A549 treated with CpdA at 1 μM for 4 hours (cell line): ENCODE measurements at places on chromosomes 2 and 18. TPM values are rescaled to one million over a fixed set of nuclear protein-coding genes. Genes with fewer than 3 reads are reported as not detected.

Gene SEMA4C
- 16.7 to 24.5 TPM (median 21.2 TPM) in 5 replicates for total RNA-seq

Gene TLX2
- 0.12 to 0.54 TPM (median 0.29 TPM) in 5 replicates for total RNA-seq

Gene ZNG1B
- total RNA-seq, result 38.3 to 46.0 TPM (median 43.3 TPM) in 5 replicates

Gene WDR54
- total RNA-seq, result 72.5 to 92.0 TPM (median 82.3 TPM) in 5 replicates

Gene C2orf80
- not detected in 5 replicates for total RNA-seq

Gene GREB1
- 2.4 to 3.1 TPM (median 2.6 TPM) in 5 replicates for total RNA-seq

Gene AOX1
- total RNA-seq, result 2.5 to 3.8 TPM (median 2.9 TPM) in 5 replicates

Gene NR4A2
- 2.3 to 4.5 TPM (median 3.8 TPM) in 5 replicates for total RNA-seq

Gene ZNF804A
- total RNA-seq, result not detected in 5 replicates

Gene GALNT13
- 7.7 to 11.9 TPM (median 10.2 TPM) in 5 replicates for total RNA-seq

Gene DSG2
- 44.3 to 72.4 TPM (median 63.4 TPM) in 5 replicates for total RNA-seq

Gene BMP10
- not detected in 5 replicates for total RNA-seq

Gene EN1
- 0.60 to 1.1 TPM (median 0.94 TPM) in 5 replicates for total RNA-seq

Gene CDH19
- 0.98 to 2.3 TPM (median 1.5 TPM) in 5 replicates for total RNA-seq

Gene RNF144A
- 5.2 to 7.5 TPM (median 7.3 TPM) in 5 replicates for total RNA-seq

Gene ASB18
- total RNA-seq, result not detected in 5 replicates

Gene SP140L
- total RNA-seq, result 3.3 to 4.4 TPM (median 4.0 TPM) in 5 replicates

Gene IL1RL2
- total RNA-seq, result not detected in 5 replicates

Gene ACKR3
- total RNA-seq, result 25.4 to 36.2 TPM (median 31.7 TPM) in 5 replicates

Gene SERPINB12
- not detected in 5 replicates for total RNA-seq

Gene ABCG5
- total RNA-seq, result 0.01 TPM in 1 of 5 replicates, not detected in the others

Gene CELF4
- not detected in 5 replicates for total RNA-seq

Gene POTEC
- total RNA-seq, result not detected in 5 replicates

Gene SS18
- total RNA-seq, result 48.2 to 61.6 TPM (median 53.0 TPM) in 5 replicates

Gene DIPK1C
- total RNA-seq, result not detected in 5 replicates

Gene TYMS
- 170 to 181 TPM (median 172 TPM) in 5 replicates for total RNA-seq

Gene RFTN2
- not detected in 5 replicates for total RNA-seq

Gene CHRNG
- not detected in 5 replicates for total RNA-seq

Gene ST6GAL2
- total RNA-seq, result 18.8 to 31.5 TPM (median 19.4 TPM) in 5 replicates

Gene SERPINB13
- total RNA-seq, result not detected in 5 replicates

Gene ABCG8
- not detected in 5 replicates for total RNA-seq

Gene REG3A
- not detected in 5 replicates for total RNA-seq

Gene SNORC
- 4.5 to 13.2 TPM (median 10.4 TPM) in 5 replicates for total RNA-seq

Gene SAG
- total RNA-seq, result not detected in 5 replicates

Gene LRRTM1
- total RNA-seq, result not detected in 5 replicates
